H1 (cell line): ENCODE measurements at places on chromosomes 5 and 9.

GRCh38 chr9:14315875-14316601 lies 2.1 kb upstream of the NFIB start:
- DNase-seq = peak; percentile 77

DNA sequence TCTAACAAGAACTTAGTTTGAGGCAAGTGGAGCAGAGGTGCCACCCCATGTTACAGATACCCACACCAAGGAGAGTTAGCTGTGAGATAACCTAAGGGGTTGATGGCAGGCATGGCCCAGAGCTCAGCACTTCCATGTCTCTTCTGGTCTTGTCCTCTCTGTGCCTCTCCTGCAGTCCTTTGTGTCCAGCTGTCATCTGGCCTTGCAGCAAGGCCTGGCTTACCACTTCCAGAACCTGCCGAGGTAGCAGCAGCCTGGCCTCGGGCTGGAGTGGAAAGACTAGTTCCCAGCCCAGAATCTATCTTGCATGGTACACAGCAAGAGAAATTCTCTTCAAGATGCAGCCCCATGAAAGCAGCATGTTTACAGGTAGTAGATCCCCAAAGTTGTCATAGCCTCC lies 41.5 kb downstream of the PIP5K1B start:
- DNase-seq = no peak

- DNase-seq = no peak
Observed at GRCh38 chr9:6852243-6852963, 94.6 kb downstream of the KDM4C start.

GRCh38 chr5:136638084-136638483 lies 272.7 kb upstream of the TRPC7 start:
- no peak for DNase-seq

DNA sequence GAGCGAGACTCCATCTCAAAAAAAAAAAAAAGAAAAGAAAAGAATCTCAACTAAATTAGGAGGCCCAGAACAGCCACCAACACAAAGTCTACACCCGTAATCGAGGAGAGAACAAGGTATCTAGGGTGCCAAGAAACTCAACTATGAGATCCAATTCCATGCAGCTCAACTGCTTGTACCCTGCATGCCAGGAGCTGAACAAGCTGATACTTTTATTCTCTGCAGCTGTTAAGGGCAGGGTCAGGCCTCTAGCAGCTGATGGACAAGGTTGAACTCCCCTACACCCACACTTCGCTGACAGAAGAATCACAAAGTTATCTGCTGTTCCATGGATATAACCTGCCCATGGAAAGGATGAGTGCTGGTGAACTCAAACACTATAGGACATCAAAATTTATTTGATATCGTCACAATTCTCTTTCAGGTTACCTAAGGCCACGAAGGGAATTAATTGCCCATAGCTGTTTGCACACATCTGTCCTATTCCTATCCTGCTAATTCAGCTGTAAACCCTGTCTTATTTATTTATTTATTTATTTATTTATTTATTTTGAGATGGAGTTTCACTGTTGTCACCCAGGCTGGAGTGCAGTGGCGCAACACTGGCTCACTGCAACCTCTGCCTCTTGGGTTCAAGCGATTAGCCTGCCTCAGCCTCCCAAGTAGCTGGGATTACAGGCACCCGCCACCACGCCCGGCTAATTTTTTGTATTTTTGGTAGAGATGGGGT lies 20.7 kb downstream of the UBAP2 start:
- no peak for DNase-seq

DNA sequence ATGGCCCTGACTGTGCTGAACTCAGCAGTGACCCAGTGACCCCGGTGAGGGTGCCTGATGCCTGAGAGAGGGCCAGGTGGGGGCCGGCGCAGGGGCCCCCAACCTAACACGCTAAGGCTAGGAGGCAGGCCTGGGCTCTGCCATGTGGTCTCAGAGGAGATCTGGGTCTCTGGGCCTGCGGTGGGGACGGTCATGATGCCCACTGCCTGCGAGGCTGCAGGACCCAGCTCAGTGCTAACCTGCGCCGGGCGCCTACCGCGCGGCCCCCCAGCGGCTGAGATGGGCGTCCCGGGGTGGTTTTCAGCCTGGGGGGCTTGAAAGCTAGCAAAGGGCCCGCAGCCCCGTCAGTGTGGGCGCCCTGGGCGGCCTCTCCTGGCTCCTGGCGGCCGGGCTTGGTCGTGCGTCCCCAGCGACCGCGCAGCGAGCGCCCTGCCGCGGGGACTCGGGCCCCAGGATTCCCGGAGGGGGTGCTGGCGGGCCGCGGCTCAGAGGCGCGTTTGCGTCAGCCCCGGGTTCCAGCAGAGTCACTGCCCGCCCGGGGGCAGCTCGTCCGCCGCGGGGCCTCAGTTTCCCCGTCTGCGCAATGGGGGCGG lies 2.5 kb downstream of the EGFL7 start:
- DNase-seq = no peak

GRCh38 chr9:100066539-100066938 lies 32.3 kb downstream of the ERP44 start:
- DNase-seq = no peak

- DNase-seq = no peak
Observed at GRCh38 chr5:143812085-143812705, at the start of gene HMHB1. Gene HMHB1 (plus strand): TSS chr5:143812161.

DNA sequence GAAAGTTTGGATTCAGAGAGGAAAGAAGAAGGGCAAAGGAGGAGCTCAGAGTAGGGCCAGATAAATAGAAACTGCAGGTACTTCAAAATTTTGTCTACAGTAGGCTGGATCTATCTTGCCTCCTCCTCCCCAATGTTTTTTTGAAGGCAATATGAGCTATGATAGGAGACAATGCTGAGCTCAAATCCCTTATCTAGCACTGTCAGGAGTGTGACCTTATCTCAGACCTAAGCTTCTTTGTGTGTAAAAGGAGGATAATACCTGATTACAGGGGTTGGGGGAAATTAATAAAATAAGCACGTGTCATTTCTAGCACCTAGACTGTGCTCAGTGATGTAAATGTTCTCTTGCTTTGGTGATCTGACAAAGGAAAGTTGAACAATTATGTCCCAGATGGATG lies 137.8 kb upstream of the CD180 start:
- DNase-seq = no peak

DNA sequence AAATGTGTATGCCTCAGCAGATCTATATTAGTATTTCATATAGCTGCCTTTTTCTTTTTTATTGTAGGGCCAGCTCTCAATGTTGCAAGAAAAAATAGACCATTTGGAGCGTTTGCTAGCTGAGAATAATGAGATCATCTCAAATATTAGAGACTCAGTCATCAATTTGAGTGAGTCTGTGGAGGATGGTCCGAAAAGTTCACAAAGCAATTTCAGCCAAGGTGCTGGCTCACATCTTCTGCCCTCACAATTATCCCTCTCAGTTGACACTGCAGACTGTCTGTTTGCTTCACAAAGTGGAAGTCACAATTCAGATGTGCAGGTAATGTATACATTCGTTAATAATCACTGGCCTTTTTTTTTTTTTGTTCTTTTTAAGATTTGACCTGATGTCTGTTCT lies 23.7 kb downstream of the MAN2A1 start:
- DNase-seq = no peak

- DNase-seq = no peak
Observed at GRCh38 chr9:87528969-87529368, 31.3 kb downstream of the DAPK1 start.

- no peak for DNase-seq
Observed at GRCh38 chr5:74063346-74063745, 437.4 kb downstream of the ARHGEF28 start.

- no peak for DNase-seq
Observed at GRCh38 chr5:115599502-115599901, 2.8 kb downstream of the TICAM2 start.

GRCh38 chr5:138138949-138139780 lies at the start of gene NME5:
Gene NME5 (minus strand): TSS chr5:138139428. CDS start chr5:138138780, 648 bp downstream.
- DNase-seq = peak; percentile 83

DNA sequence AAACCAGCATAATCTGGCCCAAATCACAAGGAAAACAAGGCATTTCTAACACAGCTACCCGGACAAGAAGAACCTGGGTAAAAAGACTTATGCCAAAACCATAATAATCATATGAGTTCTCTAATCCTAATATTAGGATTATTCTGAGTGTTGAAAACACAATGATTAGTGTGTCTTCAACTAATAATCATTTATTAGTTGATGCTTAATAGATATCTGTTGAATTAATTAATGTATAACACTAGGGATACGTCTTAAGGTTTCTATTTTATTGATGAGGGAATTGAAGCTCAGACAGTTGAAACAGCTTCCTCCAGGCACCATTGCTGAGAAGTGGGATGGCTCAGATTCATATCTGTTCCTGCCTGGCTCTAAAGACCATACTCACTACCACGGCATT lies 112.2 kb downstream of the DOCK2 start:
- no peak for DNase-seq

DNA sequence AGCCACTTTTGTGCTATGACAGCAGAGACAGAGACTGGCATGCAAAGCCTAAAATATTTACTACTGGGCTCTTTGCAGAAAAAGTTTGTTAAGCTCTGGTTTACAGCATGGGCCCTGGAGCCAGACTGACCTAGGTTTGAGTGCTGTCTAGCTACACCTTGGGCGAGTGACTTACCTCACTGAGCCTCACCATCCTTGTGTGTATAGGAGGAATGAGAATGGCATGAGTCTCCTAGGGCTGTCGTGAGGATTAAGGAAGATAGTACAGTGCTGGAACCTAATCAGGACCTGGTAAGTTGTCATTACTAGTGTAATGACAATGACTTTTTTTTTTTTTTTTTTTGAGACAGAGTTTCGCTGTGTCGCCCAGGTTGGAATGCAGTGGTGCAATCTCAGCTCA lies 65.2 kb downstream of the MSX2 start:
- DNase-seq = no peak

DNA sequence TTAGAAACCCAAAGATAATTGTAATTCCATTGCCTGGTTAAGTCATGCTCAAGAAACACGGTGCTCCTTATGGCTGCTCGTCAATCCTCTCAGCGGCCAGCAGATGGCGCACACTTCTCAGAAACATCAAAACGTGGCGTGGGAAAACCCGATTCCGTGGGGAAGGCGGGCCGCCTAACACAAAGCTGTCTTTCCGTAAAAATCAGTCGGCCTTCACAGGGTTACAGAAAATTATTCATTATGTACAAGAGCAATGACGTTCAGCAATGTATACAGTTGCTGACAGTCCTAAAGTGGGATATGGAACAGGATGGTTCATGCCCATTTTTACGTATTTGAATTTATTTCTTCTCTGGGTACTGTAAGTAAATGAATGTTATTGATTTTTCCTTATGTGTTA lies 83.5 kb downstream of the PDE4D start:
- peak; percentile 78 for DNase-seq

GRCh38 chr9:89349607-89350006 lies 31.3 kb downstream of the SECISBP2 start:
- no peak for DNase-seq

DNA sequence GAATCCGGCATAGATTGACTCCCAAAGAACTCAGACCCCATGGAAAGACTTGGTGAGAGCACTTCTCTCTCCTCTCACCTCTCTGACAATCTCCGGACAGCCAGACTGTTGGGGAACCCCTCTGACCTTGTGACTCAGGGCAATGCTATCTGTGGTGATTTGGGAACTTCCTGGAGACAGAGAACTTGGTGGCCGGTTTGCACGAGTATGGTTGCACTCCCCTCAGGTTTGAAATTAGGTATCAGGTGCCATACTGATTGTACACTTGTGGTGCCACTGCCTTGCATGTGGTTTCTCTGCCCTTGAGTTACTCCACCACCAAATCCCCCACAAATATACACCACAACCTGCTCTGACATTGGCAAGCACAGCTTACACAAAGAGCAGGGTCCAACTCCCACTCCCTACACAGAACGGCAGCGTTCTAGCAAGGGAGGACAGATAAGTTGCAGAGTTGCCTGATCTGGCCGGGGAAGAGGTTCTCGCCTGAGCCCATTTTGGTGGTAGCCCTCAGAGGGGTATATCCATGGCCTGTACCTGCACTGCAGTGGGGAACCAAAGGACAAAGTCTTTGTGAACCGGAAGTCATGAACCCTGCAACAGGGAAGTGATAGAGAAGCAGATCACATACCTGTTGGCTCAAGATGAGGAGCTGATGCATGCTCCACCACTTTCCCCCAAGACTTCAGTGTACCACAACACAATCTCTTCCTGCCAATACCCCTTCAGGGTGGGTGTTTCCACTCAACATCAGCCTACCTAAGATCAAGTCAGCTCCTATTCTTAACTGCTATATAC lies 255.1 kb downstream of the MCTP1 start:
- no peak for DNase-seq

DNA sequence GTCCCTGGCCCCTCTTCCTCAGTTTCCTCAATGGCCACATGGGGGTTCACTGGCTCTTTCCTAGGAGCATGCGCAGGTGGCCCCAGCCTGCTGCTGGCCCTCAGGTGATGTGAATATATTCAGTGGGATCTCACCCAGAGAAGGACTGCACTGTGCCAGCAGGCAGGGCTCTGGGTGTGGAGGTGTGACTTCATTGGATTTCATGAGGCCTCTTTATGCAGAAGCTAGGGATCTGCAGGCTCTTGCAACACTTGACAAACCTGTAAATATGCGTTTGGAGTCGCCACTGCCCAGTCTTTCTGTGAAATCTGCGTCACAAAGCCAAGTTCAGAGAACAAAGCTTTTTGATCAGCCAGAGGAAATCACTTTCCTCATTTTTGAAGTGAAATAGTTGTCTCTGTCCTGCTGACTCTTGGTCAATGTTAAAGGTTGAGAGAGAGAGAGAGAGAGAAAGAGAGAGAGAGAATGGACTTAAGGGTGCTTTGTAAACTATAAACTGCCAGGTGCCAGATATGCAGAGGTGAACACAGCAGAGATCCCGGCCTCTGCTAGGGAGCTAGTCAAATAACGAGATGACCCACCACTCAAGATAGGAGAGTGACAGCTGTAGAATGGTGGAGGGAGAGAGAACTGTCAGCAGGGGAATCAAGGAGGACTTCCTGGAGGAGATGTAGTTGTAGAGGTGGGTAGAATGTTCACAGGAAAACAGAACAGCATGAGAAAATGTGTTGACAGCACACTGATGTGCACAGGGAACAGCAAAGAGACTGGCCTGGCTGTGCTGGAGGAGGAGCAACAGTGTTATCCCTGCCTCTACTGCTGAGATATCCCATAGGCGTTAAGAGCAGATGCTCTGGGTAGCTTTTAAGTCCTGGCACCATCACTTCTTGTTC lies 167.0 kb upstream of the ZNF618 start:
- no peak for DNase-seq

- no peak for DNase-seq
Observed at GRCh38 chr5:149284501-149284900, 12.8 kb downstream of the AFAP1L1 start.

DNA sequence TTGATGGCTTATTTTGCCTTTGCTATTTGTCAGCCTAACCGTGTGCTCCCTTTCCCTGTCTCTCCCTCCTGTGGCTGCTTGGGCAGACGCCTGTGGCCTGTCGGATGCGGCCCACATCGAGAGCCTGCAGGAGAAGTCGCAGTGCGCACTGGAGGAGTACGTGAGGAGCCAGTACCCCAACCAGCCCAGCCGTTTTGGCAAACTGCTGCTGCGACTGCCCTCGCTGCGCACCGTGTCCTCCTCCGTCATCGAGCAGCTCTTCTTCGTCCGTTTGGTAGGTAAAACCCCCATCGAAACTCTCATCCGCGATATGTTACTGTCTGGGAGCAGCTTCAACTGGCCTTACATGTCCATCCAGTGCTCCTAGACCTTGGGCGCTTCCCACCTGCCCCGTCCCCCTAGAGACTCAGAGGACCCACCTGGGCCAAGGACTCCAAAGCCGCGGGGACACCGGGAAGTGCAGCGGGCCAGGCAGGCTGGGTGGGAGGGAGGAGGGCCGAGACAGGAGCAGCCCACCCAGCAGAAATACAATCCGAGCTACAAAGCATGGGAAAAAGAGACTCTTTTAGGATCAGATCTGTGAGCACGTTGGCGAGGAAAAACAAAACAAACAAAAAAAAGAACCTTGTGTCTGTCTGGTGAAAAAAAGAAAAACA lies 10.6 kb downstream of the NR2F1 start:
- DNase-seq = no peak
